Breast epithelium (tissue), 4 donors: ENCODE measurements at places on chromosomes 5 and 9. TPM values are rescaled to one million over a fixed set of nuclear protein-coding genes. Genes with fewer than 3 reads are reported as not detected.
A peak's percentile ranks its signal among the peaks of the same experiment; 100 is the strongest.

DNA sequence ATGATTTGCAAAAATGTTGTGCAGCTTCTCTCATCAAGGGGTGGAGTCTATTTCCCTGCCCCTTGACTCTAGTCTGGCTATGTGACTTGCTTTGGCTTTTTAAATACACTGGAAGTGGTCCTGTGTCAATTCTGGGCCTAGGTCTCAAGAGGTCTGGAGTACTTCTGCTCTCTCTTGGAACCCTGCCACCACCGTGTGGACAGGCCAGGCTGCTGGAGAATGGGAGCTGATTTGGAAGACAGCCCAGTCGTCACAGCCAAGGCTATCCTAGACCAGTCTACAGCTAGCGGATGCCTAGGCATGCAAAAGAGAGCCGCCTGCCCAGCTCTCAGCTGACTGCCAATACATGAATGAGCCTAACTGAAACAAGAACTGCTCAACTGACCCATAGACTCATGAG lies 56.7 kb upstream of the CLINT1 start:
- H3K27ac ChIP-seq = no peak overlapping the region
- peaks cover 13% of the 10 kb centered on the region for H3K4me1 ChIP-seq
- H3K36me3 ChIP-seq = no peaks in the 10 kb centered on the region
- H3K27me3 ChIP-seq = no peaks in the 10 kb centered on the region

DNA sequence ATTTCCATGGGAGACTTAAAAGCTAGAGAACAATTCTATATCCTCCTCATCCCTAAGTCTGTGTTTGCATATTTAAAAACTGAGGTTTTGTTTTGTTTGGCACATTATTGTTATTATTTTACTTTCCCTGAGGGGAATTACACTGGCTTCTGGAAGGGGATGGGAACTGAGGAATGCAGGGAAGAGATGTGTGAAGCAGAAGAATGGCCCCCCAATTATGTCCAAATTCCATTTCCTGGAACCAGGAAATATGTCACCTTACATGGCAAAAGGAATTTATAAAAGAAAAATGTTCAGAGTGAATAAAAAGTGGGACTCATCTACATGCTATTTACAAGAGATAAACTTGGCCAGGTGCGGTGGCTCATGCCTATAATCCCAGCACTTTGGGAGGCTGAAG lies 129.8 kb downstream of the MARCHF11 start:
- no peaks in the 10 kb centered on the region for H3K4me1 ChIP-seq
- DNase-seq = no peak
- no peak overlapping the region for H3K4me3 ChIP-seq

GRCh38 chr5:53984971-53985370 lies 325.4 kb downstream of the ARL15 start:
- no peaks in the 10 kb centered on the region for H3K36me3 ChIP-seq
- H3K4me3 ChIP-seq = no peak overlapping the region
- no peak overlapping the region for H3K27ac ChIP-seq
- no peaks in the 10 kb centered on the region for H3K27me3 ChIP-seq

DNA sequence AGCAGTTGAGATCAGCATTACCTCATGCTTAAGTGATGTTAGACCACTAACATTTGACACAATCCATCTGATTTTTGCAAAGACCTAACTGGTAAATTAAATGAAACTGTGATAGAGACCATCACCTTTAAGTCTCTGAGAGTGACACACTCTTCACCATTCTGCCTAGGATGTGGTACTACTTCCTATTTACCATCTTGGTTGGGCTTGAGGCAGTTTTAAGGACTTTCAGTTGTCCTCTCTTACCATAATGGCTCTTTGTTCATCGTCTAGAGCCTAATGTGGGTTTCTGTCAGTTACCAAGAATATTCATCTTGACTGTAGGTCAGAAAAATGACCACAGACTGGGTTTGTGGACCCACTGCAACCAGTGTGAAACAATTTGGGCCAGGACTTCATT lies 158.1 kb downstream of the CETN3 start:
- no peak overlapping the region for H3K27ac ChIP-seq
- no peak overlapping the region for H3K4me3 ChIP-seq
- no peak for DNase-seq

FAM114A2 gene
- total RNA-seq = 32.1 TPM

GRCh38 chr5:99445805-99446204 lies 517.0 kb upstream of the CHD1 start:
- H3K4me1 ChIP-seq = no peaks in the 10 kb centered on the region
- H3K27ac ChIP-seq = no peak overlapping the region
- DNase-seq = no peak
- no peaks in the 10 kb centered on the region for H3K27me3 ChIP-seq
- no peaks in the 10 kb centered on the region for H3K36me3 ChIP-seq

DNA sequence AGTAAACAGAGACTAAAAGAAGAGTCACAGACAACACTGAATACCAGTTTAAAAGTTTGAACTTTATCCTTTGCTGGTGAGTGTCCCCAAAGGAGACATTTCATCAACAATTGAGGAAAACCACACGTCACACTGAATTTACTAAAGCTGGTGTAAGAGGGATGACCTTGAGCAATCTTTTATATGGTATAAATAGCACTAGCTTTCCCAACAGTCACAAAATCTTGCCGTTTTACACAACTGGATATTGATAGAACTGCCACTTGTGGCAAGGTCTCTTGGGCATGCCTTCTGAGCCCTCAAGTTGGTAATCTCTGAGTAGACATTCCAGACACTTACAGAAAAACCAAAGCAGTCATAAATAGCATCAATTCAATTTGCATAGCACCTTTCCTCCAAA lies 311.5 kb upstream of the TARS1 start:
- H3K4me1 ChIP-seq = no peaks in the 10 kb centered on the region
- H3K36me3 ChIP-seq = no peaks in the 10 kb centered on the region
- DNase-seq = no peak
- H3K4me3 ChIP-seq = no peak overlapping the region

DNA sequence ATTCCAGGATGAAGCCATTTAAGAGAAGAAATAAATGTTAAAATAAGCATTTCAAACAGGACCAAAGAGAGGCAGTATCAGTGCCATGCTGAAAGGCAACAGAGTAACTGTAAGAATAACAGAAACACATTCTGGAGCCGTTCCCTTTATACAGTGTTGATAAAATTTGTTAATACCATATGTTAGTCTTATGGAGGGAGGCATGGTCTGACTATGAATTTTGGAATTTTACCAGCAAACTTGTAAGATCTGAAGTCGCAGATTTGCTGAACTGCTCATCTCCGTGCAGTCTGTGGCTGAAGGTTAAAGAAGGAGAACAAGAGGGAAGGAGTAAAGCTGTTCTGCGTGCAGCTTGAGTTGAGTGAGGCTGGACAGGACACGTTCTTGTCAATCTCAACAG lies 508.4 kb downstream of the NFIB start:
- H3K4me1 ChIP-seq = no peaks in the 10 kb centered on the region
- no peak overlapping the region for H3K27ac ChIP-seq
- H3K36me3 ChIP-seq = no peaks in the 10 kb centered on the region
- no peak for DNase-seq
- no peak overlapping the region for H3K4me3 ChIP-seq

IFNA13 gene
- not detected for total RNA-seq

CKMT2 gene
- 5.3 TPM for total RNA-seq

- DNase-seq = no peak
- no peak overlapping the region for H3K4me3 ChIP-seq
- H3K27me3 ChIP-seq = no peaks in the 10 kb centered on the region
These were observed 713.3 kb upstream of the RGMB start for GRCh38 chr5:98060148-98060547.

- H3K27ac ChIP-seq = no peak overlapping the region
- H3K4me1 ChIP-seq = no peaks in the 10 kb centered on the region
- H3K36me3 ChIP-seq = no peaks in the 10 kb centered on the region
- no peak for DNase-seq
- H3K4me3 ChIP-seq = no peak overlapping the region
These were observed 385.1 kb downstream of the CHSY3 start for GRCh38 chr5:130289132-130290088.

DNA sequence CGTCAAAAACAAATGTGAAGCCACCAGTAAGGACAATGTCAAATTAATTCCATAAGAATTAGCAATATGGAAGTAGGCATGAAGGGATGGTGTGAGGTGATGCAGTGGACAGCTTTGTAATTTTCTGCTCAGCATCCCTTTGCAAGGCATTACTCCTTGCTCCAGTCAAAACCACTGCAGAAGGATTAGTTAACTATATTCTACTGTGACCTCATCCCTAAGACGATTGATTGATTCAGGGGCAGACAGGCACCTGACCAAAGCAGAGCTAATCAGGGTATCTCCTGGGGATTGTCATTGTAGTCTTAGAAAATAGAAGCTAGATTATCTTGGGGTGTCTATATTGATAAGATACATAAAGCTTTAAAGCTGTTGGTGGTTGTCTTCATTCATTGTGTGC lies 98.7 kb downstream of the NMUR2 start:
- no peaks in the 10 kb centered on the region for H3K36me3 ChIP-seq
- H3K4me1 ChIP-seq = no peaks in the 10 kb centered on the region
- DNase-seq = no peak
- H3K27me3 ChIP-seq = no peaks in the 10 kb centered on the region
- no peak overlapping the region for H3K4me3 ChIP-seq
- H3K27ac ChIP-seq = no peak overlapping the region

GRCh38 chr5:101393795-101394450 lies 490.8 kb upstream of the ST8SIA4 start:
- no peaks in the 10 kb centered on the region for H3K27me3 ChIP-seq
- DNase-seq = no peak
- H3K27ac ChIP-seq = no peak overlapping the region

DNA sequence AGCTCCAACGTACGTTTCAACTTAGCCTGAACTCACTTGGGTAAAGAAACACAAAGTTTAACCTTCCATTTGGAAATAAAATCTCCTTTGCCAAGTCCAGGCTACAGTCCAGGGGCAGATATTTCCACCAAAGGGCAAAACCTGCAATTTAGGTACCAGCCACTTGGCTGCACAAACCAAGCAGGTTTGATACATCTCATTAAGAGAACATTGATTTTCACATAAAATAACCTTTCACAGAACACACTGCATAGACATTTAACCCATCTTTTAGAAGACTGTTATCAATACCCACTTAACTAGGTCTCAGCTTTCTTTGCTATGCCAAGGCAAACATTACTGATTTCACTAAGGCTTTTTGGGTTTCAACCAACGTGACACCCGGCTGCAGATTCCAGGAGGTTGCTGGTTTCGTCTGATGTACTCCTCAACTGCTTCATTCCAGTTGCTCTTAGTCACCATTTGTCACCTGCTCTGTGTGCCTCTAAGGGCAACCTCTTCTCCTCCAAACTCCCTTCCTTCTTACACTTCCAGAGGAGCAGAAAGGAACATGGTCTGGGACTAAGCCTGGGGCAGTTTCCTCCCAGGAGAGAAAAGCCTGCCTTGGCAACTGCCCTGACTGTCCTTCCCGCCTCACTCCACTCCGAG lies 67.1 kb downstream of the EPB41L4B start:
- no peaks in the 10 kb centered on the region for H3K36me3 ChIP-seq
- H3K27me3 ChIP-seq = no peaks in the 10 kb centered on the region
- H3K4me1 ChIP-seq = no peaks in the 10 kb centered on the region
- H3K27ac ChIP-seq = peak overlapping the region; percentile 83
